Right renal cortex interstitium (tissue), 3 donors: ENCODE measurements at places on chromosomes 11 and 22.

DNA sequence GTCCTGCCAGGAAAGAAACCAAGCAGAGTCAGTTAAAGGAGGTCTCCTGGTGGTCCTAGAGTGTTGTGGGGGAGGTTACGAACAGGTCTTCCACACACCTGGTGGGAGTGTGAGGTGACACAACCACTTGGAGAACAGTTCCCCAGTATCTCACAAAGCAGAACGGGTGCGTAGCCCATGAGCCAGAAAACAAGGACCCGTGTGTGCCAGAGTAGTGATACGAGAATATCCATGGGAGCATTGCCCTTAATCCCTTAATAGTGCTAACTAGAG, 21.7 kb upstream of the CLDN5 start:
- DNase-seq = no peak

DNA sequence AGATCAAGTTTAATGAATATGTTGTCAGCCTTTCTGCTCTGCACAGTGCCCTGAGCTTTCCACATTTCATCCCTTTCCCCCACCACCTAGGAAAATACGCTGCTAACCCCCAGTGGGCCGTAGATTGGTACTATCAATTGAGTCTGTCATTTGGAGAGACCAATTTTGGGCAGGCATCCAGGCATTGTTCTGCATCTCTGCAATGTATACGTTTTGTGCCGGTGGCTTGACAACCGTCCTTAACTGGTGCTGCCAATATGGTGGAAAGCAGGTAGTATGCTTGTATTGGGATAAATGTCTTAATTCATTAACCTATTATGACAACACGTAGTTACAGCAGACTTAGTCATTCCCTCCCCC, 1.3 kb downstream of the ELMOD1 start:
- no peak for DNase-seq

- no peak for DNase-seq
These were observed 27.9 kb upstream of the CABP2 start for GRCh38 chr11:67551127-67551526.

GRCh38 chr22:29473001-29473400, 7.0 kb upstream of the NEFH start:
- no peak for DNase-seq

GRCh38 chr22:39312410-39312809, 7.0 kb downstream of the RPL3 start:
- DNase-seq = no peak

GRCh38 chr11:1344056-1344635, 34.7 kb upstream of the TOLLIP start:
- no peak for DNase-seq

- no peak for DNase-seq
These were observed 19.0 kb upstream of the ARFGAP3 start for GRCh38 chr22:42876041-42876440.

GRCh38 chr22:23789638-23790037, 2.9 kb downstream of the SMARCB1 start:
- no peak for DNase-seq

- no peak for DNase-seq
These were observed 882 bp downstream of the ANO1 start for GRCh38 chr11:70078781-70079616.

DNA sequence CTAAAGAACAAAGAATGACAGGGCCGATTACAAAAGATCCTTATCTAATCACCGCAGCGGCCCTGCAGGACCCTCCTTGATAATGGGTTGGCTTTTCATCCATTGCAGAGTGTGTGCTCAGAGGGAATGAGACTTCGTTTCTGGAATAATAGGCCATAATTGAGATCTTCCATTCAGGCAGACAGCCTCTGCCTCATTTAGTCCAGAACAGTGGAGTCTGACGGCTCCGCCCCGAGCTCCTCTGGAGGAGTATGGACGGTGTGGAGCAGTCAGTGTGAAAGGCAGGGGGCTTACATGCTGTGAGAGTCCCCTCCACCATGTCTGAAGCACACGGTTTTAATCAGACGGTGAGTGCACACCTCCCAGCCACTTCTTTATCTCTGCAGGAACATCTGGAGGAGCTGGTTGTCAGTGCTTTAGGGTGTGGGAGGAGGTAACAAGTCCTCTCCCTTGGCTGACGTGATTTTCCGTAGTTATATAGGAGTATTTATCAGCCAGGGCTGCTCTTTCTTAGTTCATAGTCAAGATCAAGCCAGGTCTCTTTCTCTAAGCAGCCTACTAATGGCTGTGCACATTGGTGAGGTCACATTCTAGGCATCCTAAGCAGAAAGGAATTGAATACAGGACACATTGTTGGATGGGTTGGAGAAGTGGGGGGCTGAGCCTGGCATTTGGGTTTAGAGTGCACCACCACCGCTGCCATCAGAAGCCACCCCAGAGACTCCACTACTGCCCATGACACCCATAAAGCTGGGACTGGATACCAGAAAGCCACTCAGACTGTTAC, 1477.9 kb downstream of the TBC1D22A start:
- no peak for DNase-seq

DNA sequence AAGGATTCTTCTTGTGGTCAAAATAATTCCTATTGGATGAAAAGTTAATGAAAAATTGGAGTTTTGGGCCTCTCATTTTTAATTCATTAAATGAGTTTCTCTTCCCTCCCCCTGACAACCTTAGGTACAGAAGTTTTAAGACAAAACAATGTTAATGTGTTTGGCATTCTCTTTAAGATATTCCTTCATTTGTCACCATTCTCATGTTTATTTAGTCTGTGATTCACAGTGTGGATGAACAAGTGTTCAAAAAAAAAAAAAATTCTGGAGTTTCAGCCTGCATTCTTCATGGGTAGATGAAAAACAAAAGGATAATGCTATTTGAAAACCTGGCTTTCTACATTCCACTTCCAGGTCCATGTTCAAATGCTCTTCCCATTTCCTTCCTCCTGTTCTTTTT, 172.6 kb upstream of the LUZP2 start:
- no peak for DNase-seq

GRCh38 chr11:132078264-132079076, 708.1 kb downstream of the NTM start:
- DNase-seq = no peak

- no peak for DNase-seq
These were observed 193.7 kb upstream of the TBCEL start for GRCh38 chr11:120830085-120830620.

GRCh38 chr11:131278472-131278871, 91.9 kb upstream of the NTM start:
- no peak for DNase-seq

- no peak for DNase-seq
These were observed 2.8 kb upstream of the SYTL2 start for GRCh38 chr11:85813721-85814120.

- DNase-seq = no peak
These were observed 34.2 kb upstream of the VPREB1 start for GRCh38 chr22:22210375-22210774.

DNA sequence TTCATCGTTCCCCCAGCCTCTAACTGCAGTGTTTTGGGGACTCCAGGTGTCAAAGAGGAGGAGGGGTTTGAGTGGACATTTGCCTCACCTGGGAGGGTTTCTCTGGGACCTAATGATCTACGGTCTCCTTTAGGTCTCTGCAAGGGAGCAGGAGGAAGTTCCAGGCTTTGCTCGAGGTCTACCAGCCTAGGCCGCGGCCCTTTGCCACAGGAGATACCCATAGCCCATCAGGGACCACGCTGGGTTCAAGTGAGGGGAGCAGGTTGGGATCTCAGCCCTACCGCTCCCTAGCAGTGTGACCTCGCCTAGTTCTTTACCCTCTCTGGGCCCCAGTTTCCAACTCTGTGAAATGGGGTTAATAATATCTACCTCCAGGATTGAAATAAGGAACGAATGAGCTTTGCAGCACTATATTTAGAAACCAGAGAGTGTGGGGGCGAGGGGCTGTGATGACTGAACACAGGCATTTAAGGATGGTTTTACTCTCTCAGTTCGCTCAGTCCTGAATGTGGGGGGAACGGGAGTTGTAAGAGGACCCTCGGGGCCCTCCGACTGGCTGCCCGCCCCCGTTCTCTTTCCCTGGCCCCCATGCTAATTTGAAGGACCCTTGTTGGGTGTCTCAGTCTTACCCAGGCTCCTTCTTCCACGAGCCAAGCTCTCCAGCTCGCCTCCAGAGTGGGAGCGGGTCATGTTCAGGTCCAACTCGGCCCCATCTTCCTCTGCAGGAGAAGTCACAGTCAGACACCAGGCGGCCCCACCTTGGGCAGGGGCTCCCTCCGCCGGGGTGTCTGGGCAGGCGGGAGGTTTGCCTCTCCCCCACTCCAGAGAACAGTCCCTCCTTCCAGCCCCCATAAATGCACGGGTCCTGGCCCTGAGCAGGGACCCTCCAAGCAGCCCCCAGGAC, 11.7 kb downstream of the PDGFB start:
- DNase-seq = no peak

DNA sequence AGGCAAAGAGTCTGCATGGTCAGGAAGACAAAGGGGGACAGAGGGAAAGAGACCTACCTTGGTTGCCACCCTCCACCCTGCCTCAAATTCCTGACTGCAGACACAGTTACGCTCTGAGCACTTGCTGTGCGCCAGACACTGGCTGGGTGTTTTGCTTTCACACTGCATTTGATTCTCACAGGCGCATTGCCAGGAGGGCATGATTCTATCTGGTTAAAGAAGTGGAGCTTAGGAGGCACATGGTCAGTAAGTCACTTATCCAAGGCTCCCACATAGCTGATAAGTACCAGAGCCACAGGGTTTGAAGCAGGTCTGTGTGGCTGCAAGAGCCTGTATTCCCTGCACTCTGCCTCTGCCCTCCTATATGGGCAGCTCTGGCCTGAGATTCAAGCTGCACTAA, 103.9 kb downstream of the TIMP3 start:
- DNase-seq = no peak

DNA sequence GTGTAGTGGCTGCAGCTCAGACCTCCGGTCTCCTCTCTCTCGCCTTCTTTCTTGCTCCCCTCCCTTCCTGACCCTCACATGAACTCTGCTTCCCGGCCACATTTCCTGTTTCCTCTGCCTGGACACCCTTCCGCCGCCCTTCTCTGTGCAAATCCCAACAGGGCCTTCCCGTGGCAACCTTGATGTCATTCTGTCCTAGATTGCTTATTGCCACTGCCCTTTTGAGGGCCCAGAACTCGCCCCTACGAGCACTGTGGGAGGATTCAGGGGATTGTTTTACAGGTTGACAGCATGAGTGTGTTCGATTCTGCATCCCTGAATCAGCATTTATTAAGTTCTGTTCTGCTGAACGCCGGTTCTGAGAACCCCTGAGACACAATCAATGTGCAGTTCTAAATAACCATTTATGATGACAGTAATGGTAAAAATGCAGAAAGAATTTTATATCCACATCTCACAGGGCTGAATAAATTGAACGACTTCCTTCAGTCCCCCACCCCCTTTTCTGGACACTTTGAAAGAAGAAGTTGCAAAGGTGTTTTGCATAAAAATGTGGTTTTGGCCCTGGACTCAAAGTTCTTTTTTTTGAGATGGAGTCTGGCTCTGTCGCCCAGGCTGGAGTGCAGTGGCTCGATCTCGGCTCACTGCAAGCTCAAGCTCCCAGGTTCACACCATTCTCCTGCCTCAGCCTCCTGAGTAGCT, 6.4 kb downstream of the BATF2 start:
- DNase-seq = no peak

DNA sequence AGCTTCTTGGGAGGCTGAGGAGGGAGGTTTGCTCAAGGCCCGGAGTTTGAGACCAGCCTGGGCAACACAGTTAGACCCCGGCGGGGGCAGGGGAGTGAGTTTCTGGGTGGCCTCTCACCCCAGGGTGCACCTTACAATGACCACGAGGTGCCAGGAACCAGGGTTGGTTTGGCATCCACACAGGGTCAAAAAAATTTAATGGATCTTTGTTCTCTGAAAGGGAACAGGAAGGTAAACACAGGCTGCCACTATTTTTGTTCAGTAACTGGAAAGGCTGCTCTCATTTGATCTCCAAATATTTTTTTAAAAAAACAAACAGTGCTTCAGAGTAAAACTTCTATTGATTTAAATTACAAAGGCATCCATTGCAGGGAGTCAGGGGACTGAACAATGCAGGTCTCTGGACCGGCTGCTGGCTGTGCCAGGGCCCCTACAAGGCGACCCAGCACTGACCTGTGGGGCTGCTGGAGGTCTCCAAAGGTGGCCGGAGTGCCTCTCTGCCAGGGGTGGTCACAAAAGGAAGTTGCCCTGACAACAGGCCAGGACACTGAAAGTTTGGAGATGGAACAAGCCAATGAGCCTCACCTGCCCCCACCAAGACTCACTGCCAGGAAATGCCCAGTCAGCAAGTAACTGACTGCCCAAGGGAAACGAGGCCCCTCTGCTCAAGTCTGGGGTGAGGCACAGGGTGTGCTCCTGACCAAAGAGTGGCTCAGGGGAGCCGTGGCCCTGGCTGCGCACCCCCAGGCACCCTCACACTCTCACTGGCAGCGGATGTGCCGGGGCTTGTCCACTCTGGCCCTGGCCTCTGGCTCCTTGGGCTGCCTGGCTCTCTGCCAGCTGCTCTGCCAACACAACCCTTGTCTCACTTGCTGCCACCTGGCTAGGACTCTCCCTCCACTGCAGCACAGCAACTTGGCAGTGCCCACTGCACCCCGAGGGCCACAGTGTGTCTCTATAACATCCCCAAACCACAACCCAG, 51.8 kb downstream of the ARFGAP3 start:
- no peak for DNase-seq

- DNase-seq = no peak
These were observed 10.3 kb downstream of the CD81 start for GRCh38 chr11:2387266-2387987.

DNA sequence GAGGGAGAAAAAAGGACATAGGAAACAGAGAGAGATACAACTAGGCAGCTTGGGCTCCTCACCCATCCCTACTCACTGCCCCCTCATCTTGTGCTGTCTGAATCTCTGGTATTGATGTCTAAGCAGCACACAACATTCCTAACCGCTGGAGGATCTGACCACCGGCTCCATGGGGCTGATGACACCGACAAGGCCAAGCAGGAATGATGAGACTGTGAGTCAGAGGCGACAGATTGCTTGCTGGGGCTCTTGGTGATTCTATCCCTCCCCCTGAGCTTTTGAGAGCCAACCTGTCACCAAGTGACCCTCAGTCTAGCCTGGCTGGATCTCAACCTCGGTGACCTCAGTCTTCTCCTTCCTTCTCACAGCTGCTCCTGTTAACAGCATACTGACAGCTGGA, 13.8 kb downstream of the PAMR1 start:
- no peak for DNase-seq

DNA sequence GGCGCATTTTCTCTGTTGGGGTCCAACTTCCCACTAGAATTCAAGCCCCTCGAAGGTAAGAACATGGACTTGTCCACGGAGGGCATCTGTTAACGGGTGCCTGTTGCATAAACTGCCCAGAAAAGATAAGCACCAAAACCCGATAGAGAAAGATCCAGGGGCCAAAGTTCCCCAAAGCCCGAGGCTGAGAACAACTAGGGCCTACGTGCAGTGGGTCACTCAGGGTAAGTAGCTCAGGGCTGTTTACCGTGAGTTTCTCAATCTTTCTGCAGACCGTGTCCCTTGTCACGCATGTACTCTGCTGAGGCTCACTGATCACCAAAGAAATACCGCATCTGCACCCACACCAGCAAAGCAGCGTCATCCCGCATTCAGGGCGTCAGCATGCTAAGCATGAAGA, 24.4 kb downstream of the PGA5 start:
- DNase-seq = no peak

DNA sequence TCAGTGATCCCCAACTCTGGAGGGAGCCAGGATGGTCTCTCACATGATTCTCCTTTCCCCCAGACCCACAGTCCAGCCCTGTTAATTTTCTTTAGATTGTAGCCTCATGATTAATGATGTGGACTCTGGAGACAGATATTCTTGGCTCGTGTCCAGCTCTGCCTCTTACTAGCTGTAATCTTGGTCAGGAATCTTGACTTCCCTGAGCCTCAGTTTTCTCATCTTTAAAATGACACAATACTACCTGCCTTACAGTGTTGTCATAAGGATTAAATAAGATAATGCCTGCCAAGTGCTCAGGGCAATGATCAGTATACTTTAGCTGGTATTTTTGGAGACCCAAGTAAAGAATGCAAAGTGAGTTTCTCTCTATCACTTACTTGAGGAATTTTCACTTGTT, 60.0 kb downstream of the SPECC1L start:
- no peak for DNase-seq
